Hematopoietic multipotent progenitor cell treated with erythropoietin and hydrocortisone succinate and interleukin-3 and kit ligand, for 15 days (in vitro differentiated cells): ENCODE measurements at places on chromosomes 11 and 22.

GRCh38 chr11:16317712-16318111 is 38.6 kb downstream of the SOX6 start:
- no peak for DNase-seq

- peak; percentile 89 for DNase-seq
Observed at GRCh38 chr11:76721755-76722677, 51.5 kb upstream of the LRRC32 start.

DNA sequence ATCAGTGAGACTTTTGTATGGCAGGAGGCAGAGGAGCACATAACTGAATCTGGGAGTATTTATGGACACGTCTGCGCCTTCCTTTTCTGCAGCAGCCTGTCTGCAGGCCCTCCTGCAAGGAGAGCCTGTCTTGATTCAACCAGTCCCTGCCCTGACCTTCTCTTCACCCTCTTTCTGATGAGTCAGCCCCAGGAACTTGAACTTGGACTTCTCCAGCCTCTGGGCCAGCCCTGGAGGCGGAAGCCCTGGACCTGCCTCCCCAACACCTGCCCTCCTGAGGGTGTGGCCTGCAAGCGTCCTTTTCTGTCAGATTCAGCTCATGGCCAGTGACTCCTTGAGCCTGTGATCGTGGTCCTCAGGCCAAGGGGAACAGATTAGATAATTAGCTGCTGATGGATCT is 20.0 kb downstream of the DAGLA start:
- DNase-seq = no peak

DNA sequence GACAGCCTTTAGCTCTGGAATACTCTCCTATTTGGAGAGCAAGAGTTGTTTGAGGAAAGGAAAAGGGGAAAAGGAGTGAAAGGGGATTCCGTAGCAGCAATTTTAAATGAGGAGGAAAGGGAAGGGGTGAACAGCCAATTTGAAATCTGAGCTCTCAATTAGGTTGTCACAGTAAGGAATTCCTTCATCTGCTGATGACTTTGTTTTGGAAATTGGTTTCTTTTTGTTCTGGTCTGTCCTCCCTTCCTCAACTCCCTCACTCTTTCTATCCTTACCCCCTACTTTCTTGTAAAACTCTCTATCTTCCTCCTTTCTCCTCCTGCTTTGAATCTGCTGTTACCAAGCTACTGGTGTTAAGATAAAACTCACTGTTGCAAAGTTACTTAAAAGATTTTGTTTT is 1155.6 kb downstream of the DLG2 start:
- no peak for DNase-seq

GRCh38 chr11:118003456-118003855 is 17.3 kb downstream of the IL10RA start:
- no peak for DNase-seq

- no peak for DNase-seq
Observed at GRCh38 chr11:100680070-100680469, 7.0 kb upstream of the ARHGAP42 start.

- DNase-seq = peak; percentile 13
Observed at GRCh38 chr11:122202951-122203456, 87.0 kb upstream of the BLID start.

DNA sequence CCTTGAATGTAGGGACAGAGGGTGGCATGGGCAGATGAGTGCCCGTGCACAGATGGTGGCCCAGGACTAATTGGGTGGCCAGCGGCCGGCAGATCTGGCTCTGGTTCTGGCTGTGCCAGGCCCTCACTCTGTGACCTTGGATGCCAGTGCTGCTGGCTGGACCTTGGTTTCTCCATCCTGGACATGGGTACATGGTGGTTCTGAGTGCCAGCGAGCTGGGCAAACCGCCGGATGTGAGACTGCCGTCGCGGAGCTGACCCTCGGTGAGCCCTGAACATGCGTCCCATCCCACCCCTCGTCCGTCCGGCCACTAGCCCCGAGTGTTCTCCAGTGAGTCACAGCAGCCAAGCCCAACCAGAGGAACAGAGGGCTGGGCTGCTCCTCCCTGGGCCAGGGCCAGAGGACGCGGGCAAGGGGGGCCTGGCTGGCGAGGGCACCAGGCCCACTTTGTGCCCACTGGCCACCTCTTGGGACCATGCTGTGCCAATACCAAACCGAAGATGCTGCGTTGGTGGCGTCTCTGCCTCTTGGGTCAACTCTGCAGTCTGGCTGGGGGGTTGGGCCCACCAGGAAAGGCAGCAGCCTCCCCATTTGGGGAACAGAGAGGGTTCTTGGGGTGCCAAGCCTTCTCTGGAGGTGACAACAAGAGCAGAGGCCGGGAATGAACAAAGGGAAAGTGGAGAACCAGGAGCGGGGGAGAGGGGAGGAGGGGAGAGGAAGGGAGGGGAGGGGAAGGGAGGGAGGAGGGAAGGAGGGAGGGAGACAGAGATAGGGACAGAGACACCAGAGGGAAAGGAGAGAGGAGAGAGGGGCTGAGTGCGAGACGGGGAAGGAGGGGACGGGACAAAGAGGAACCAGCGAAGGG is 10.7 kb downstream of the LSP1 start:
- peak; percentile 38 for DNase-seq

- DNase-seq = no peak
Observed at GRCh38 chr11:65787649-65788622, 1.1 kb downstream of the OVOL1 start.

- DNase-seq = no peak
Observed at GRCh38 chr11:96219981-96220623, 122.9 kb downstream of the MAML2 start.

- no peak for DNase-seq
Observed at GRCh38 chr11:124753205-124753604, 1.1 kb upstream of the VSIG2 start.

GRCh38 chr11:91755951-91756707 is 468.5 kb upstream of the FAT3 start:
- DNase-seq = no peak

DNA sequence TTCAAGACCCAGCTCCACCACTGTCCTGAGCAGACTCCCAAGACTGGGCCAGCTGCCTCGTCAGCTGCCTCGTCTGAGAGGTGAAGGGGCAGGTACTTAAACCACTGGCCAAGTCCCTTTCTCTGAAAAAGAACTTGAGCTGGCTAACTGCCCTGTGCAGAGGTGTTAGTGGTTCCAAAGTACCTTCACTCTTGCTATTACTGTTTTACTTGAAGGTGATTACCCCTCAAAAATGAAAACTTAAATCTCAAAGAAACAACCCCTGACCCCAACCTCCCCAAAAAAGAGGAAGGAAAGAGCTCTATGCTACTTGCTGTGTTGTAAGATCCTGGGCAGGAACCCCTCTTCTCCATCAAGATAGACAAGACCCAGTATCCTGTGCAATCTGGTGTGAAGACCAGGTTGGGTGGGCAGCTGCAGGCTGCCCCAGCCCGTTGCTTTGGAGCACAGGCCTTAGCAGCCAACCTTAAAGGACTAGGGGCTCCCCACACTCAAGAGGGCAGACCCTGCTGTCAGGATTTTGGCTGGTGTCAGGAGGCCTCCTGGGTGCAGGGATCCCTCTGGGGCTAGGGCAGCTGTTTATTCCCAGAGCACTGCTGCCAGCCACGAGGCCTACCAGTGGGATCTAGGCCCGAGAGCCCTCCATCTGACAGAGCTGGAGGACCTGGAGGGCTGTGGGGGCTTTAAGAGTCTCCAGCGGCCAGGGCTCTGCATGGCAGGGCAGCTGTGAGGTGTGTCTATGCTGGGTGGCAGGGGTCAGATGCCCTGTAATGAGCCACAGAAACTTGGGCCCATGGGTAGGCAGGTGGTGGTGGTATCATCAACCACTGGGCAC is 13.0 kb downstream of the GUCD1 start:
- no peak for DNase-seq

DNA sequence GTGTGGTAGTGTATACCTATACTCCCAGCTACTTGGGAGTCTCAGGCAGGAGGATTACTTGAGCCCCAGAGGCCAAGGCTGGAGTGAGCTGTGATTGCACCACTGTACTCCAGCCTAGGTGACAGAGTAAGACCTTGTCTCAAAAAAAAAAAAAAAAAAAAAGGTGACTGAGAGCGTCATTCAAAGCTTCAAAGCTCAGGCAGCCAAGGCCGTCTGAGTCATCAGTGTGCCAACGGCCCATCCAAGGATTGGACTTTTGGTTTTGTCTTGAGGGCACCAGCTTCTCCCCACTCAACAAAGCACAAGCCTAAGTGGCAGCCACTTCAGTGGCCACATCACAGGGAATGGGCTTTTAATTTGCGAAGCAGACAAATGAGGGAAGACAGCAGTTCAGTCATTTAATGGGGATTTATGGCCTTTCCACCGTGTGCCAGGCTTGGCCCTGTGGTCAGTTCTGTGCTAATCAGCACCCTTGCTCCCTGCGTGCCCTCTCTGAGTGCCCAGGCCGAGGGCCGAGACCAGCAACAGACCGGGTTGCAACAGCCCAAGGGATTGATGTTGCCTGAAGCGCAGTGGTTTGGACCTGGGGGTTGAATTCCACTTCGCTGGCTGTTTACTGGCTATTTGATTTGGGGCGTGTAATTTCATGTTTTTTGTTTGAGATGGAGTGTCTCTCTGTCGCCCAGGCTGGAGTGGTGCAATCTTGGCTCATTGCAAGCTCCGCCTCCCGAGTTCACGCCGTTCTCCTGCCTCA is 30.2 kb upstream of the CRYBB3 start:
- no peak for DNase-seq

DNA sequence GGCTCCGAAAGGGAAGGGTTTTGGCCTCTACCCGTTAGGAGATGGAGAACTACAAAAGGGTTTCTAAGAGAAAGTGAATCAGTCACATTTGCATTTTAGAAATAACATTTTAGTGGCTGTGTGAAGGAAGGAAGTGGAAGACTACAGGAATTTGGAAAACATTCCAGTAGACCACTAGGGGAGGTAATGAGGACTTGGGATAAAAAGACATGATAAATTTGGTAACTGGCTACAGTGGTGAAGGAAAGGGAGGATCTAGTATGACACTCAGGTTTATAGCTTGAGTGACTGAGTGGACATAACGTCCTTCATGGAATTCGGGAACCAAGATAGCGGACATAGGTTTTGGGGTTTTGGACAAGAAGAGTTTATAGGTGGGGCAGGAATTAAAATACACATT is 7.0 kb upstream of the RRM1 start:
- no peak for DNase-seq

- no peak for DNase-seq
Observed at GRCh38 chr11:19200410-19201201, 1.2 kb downstream of the CSRP3 start.

GRCh38 chr22:37423283-37423682 is 4.0 kb downstream of the ELFN2 start:
- no peak for DNase-seq

GRCh38 chr11:121931748-121932352 is 184.2 kb downstream of the BLID start:
- DNase-seq = no peak

GRCh38 chr11:57659669-57660068 is 2.1 kb downstream of the CLP1 start:
- no peak for DNase-seq

GRCh38 chr22:29394931-29395581 is 6.7 kb upstream of the AP1B1 start:
- DNase-seq = peak; percentile 72

GRCh38 chr22:45268167-45268957 is 16.4 kb upstream of the UPK3A start:
- no peak for DNase-seq

DNA sequence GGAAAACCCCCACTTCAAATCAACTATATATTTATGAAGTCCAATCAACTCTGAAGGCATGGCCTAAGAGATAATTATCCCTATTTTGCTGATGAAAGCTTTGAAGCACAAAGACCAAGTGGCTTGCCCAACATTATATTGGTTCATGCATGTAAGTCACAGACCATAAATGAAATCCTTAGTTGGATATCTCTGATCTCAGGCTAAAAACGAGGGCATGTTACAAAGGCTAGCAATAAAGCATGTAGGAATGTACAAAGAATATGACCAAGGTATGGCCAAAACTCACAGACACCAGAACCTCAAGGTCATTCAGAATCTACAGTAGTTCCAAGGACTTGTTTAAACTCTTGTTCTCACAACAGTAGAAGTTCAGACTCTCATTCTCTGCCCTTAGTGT is 100.2 kb upstream of the SESN3 start:
- DNase-seq = no peak

DNA sequence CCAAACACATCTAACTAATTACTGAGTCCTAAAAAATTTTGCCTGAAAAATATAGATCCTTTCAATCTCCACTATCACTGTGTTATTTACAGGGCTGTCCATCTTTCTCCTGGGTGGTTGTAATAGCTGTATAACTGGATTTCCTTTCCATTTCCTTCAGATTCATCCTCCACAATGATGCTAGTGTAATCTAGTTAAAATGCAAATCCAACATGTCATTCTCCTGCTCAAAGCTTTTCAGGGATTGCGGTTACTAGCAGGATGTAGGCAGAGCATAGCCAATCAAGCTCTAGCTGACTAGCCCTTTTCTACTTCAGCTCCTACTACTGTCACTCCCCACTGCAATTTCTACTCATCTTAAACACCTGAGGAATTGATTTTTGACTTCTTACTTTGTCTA is 283.0 kb downstream of the RAB38 start:
- DNase-seq = no peak

DNA sequence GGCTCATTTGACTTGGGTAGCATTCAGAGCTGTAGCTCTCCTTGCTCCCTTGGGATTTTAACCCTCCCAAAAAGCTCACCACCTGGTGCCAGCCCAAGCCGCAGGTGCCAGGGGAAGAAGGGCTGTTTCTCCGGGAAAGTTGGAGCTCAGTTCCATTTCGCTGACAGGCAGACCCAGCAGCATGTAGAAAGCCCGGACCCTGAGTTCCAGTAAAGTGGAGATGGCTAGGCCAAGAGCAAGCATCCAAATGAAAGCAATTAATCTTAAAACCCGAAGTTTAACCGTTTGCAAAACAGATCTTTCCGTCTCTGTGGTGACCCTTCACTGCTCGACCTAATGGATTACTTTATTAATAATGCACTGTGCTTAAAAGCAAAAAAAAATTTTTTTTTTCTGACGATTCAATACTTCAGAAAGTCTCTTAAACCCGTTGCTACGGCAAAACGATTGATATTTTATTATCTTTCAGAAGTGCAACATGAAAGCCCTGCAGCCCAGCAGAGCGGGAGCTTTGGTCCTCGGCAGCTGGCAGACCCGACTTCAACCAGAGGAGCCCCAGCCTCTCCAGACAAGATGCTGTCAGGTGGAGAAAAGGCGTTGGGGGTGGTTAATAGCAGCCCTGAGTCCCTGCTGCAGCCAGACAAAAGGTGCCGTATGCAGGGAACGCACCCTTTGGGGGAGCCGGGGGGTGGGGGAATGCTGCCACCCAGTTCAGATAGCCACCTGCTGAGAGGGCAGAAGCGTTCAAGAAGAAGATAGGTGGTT is 3.3 kb downstream of the LMO1 start:
- no peak for DNase-seq
